CD4-positive, alpha-beta memory T cell (primary cell): ENCODE measurements at places on chromosomes 5 and 9. TPM values are rescaled to one million over a fixed set of nuclear protein-coding genes. Genes with fewer than 3 reads are reported as not detected.

DNA sequence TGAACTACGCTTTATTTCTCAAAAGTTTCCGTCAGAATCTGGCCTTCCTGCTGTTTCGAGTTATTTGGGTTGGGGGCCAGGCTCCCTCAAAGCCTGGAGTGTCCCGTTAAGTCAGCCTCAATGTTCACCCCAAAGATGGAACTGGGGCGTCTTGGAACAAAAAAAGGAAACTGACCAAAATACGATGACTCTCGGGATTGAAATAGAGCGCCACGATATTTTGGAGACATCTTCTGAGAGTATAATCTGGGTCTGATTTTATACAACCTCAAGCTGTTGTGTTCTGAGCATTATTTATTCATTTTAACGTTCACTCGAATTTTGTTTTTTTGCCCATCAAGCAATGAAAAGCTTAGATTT is 28.1 kb downstream of the TLX3 start:
- H3K4me3 ChIP-seq: no peak overlapping the region
- no peak for DNase-seq
- peaks cover 3% of the 10 kb centered on the region for H3K27me3 ChIP-seq
- peaks cover 6% of the 10 kb centered on the region for H3K4me1 ChIP-seq
- no peak overlapping the region for H3K27ac ChIP-seq

DNA sequence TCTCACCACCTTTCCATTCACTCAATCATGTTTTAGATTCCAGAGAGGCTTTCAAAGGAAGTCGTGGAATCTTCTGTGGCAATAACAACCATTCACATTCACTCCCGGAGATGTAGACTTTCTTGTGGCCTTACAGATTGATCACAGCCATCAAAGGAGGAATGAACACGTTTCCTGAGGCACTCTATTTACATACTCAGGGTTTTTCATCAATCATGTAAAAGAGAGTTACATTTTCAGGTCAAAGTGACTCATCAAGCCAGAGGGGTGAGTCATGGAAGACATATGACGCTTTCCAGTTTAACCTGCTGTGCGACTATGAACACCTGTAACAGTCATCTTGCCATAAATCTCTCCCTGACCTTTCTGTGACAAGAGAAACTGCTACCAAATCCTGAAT is 39.3 kb upstream of the RAD23B start:
- no peaks in the 10 kb centered on the region for H3K36me3 ChIP-seq
- DNase-seq: no peak
- no peaks in the 10 kb centered on the region for H3K27me3 ChIP-seq
- H3K4me3 ChIP-seq: no peak overlapping the region
- H3K4me1 ChIP-seq: peaks cover 9% of the 10 kb centered on the region

GRCh38 chr5:63029891-63030290 is 451.3 kb downstream of the LRRC70 start:
- H3K4me1 ChIP-seq: no peaks in the 10 kb centered on the region
- no peak for DNase-seq
- H3K27ac ChIP-seq: no peak overlapping the region
- H3K36me3 ChIP-seq: no peaks in the 10 kb centered on the region
- no peak overlapping the region for H3K4me3 ChIP-seq
- no peaks in the 10 kb centered on the region for H3K27me3 ChIP-seq

- no peaks in the 10 kb centered on the region for H3K4me1 ChIP-seq
- DNase-seq: no peak
- no peak overlapping the region for H3K27ac ChIP-seq
- no peaks in the 10 kb centered on the region for H3K27me3 ChIP-seq
Measured at GRCh38 chr5:133203317-133204305, 151.8 kb downstream of the HSPA4 start.

DNA sequence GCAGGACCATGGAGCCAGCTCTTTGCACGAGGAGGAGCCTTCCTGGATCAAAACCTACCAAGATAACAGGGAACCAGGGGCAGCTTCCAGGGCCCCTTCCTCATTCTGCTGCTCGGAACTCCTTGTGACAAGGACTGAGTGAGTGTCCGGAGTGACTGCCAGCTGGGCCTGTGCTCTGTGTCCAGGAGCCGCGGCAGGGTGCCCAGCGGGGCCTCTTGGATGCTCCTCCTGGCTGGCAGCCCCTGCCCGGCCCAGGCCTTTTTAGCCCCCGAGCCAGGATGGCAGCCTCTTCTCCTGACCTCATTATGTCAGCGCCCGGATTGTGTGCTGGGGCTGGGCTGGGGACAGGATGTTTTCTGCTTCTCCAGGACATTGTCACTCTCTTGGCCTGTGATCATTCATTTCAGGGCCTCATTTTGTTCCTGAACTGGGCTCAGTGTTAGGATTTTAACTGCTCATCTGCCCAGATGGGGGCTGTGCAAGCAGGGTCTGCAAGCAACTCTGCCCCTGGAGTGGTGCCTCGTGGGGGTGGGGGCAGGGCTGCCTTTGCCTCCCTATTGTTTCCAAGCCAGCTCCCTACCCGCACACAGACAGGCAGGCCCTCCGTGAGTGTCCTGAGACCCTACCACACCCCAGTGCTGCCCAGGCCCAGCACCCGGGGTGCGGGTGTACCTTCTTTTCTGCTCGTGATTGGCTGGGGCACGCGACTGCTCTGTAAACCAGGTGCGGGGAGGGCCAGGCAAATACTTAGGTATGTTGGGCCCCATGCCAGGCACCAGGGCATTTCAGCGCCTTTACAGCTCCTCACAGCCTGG is 161.6 kb downstream of the COL23A1 start:
- no peak overlapping the region for H3K27ac ChIP-seq
- no peak for DNase-seq
- H3K4me3 ChIP-seq: no peak overlapping the region
- H3K4me1 ChIP-seq: no peaks in the 10 kb centered on the region
- H3K27me3 ChIP-seq: no peaks in the 10 kb centered on the region

- H3K27ac ChIP-seq: no peak overlapping the region
- no peak overlapping the region for H3K4me3 ChIP-seq
- no peaks in the 10 kb centered on the region for H3K36me3 ChIP-seq
Measured at GRCh38 chr5:37776826-37777225, 63.0 kb downstream of the GDNF start.

DNA sequence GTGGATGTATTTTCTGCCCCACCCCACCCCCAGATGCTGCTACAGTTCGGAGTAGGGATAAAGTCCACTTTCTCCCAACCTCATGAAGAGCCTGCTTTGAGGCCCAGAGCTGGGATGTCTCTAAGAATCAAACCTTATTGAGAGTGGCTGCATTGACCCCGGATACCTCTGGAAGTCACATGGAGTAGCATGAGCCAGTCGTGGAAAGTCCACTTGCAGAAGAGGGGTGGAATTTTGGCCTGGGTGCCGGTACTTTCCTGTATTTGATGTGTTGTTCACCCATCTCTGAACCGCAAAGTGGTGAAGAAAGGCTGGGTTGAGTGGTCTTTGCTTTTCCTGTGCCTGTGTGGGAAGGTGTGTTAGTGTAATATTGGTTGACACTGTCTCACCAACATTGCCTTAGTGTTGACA is 3.7 kb downstream of the OTULIN start:
- DNase-seq: no peak
- no peaks in the 10 kb centered on the region for H3K36me3 ChIP-seq
- peaks cover 87% of the 10 kb centered on the region for H3K4me1 ChIP-seq

- no peaks in the 10 kb centered on the region for H3K27me3 ChIP-seq
- H3K27ac ChIP-seq: no peak overlapping the region
- no peaks in the 10 kb centered on the region for H3K36me3 ChIP-seq
- H3K4me1 ChIP-seq: no peaks in the 10 kb centered on the region
- H3K4me3 ChIP-seq: no peak overlapping the region
Measured at GRCh38 chr9:32264170-32264864, 120.1 kb upstream of the ACO1 start.

DNA sequence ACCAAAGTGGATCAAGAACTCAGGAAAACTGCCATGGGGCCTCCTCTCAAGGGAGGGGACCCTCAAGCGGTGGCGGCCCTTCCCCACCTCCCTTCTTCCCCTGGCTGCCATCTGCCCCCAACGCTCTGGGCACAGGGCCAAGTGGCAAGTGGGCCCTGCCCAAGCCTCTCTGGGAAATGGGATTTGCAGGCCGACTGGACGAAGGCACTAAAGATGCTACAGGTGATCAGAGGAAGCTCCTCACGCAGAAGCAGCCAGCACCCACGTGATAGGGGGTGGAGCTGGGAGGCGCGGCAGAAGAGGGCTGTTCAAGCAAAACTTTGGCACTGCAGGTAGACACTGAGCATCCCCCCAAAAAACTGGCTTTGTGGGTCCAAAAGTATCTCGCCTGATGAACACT is 52.7 kb upstream of the UBTD2 start:
- H3K4me3 ChIP-seq: no peak overlapping the region
- H3K4me1 ChIP-seq: no peaks in the 10 kb centered on the region
- H3K27me3 ChIP-seq: no peaks in the 10 kb centered on the region

DNA sequence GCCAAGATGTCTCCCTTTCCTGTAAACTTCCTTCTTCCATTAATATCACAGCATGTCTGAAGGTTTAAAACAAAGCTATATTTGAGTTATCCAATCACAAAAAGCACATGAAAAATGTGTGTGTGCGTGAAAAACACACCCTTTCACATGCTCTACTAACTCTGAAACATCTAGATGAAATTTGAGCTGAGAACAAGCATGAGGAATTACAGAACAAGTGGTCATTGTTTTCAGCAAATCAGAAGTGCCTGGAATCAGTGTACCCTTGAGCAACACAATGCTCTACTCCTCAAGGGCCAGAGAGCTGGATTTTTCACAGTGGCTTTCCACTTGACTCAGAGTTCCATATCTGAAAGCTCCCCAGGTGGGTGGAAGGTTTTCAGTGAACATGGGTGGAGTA is 255.9 kb downstream of the PSAT1 start:
- no peak overlapping the region for H3K4me3 ChIP-seq
- no peak for DNase-seq
- H3K27ac ChIP-seq: no peak overlapping the region
- no peaks in the 10 kb centered on the region for H3K36me3 ChIP-seq
- H3K4me1 ChIP-seq: no peaks in the 10 kb centered on the region
- no peaks in the 10 kb centered on the region for H3K27me3 ChIP-seq

GRCh38 chr5:38117784-38118479 is 140.4 kb upstream of the EGFLAM start:
- no peaks in the 10 kb centered on the region for H3K36me3 ChIP-seq
- no peaks in the 10 kb centered on the region for H3K4me1 ChIP-seq
- no peak for DNase-seq
- H3K27me3 ChIP-seq: no peaks in the 10 kb centered on the region
- H3K27ac ChIP-seq: no peak overlapping the region

DNA sequence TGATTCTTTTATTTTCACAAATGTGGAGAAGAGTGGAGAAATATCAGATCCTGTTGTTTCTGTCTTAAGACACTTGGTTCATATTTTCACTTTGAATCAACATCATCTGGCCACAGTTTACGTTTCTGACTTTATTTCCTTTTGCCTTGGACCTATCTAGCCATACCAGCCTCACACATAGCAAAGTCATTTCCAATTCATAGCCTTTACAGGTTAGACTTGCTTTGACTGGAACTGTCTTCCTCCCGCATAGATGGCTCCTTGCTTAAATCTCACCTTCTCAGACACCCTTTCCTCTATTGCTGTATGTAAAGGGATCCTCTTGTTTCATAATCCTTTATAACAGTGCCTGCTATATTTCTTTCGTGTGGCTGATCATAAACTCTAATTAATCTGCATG is 297.8 kb downstream of the SH3GL2 start:
- H3K27ac ChIP-seq: no peak overlapping the region
- no peaks in the 10 kb centered on the region for H3K27me3 ChIP-seq
- H3K36me3 ChIP-seq: no peaks in the 10 kb centered on the region
- H3K4me1 ChIP-seq: no peaks in the 10 kb centered on the region
- DNase-seq: no peak
- H3K4me3 ChIP-seq: no peak overlapping the region

DNA sequence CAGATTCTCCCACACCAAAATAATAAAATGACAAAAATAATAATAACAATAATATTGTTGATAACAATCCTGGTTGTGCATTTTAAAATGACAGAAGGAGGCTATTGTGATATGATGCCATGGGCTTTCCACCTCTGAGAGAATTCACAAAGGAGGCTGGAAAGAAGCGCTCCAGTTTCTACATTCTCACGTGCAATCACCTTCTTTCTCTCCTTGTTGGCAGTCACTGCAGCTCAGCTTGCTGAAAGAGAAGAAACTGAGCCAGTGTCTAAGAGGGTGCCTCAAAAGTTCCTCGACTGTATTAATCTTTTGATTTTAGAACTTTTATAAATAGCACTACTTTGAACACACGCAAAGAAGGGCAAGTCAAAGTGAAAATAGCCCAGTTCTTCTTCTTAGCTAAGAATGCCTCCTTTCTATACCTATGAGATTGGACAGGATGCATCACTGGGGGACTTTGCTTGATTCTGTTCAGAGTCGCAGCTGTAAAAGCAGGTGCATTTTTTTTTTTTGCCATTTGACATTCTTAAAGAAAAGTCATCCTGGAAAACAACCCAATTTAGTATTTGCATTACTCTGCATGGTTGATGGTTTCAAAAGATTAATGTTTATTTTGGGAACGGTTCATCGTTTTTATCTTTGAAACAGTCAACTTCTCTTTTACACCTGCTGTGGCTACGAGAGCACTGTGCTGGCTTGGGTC is 12.4 kb upstream of the SUB1 start:
- H3K27me3 ChIP-seq: no peaks in the 10 kb centered on the region
- DNase-seq: no peak
- no peak overlapping the region for H3K27ac ChIP-seq
- no peak overlapping the region for H3K4me3 ChIP-seq
- H3K4me1 ChIP-seq: no peaks in the 10 kb centered on the region
- H3K36me3 ChIP-seq: no peaks in the 10 kb centered on the region

DNA sequence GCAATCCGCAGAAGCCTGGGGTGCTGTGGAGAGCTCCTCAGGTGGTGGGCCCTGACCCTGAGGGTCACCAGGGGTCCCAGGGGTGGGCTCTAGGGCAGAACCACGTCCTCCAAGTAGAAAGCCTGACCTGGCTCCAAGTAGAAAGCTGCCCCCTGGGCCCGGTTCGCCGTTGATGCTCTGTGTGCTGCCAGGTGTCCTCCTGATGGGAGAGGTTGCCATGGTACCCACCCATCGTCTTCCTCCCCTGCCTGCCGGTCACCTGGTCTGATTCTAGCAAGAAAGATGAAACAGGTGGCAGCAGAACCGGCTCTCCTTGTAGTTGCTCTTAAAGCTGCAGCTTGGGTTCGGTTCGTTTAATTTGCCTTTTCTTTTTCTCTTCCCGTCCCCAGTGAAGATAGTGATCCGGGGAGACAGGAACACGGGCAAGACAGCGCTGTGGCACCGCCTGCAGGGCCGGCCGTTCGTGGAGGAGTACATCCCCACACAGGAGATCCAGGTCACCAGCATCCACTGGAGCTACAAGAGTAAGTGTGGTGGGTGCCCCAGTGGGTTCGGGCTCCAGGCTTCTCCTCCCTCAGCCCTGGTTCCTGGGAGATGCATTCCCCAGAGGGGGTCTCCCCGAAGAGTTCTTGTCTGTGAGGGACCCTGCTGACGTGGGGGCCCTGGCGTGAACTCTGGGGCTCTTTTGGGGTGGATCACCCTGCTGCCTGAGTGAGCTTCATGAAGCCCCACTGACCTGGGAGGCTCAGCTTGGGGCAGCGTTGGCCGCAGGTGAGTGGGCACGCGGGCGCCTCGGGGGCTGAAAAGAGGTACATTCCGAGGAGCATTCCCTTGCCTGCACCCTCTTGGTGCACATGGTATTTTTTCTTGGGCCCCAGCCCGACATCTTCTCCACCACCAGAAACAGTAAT is 15.6 kb downstream of the RABL6 start:
- no peak overlapping the region for H3K27ac ChIP-seq
- H3K36me3 ChIP-seq: no peaks in the 10 kb centered on the region
- H3K4me1 ChIP-seq: no peaks in the 10 kb centered on the region

The OSMR gene
- not detected for total RNA-seq

The FAM200C gene
- 0.84 TPM for total RNA-seq

The SUSD3 gene
- total RNA-seq: 58.3 TPM

The PCDHA9 gene
- total RNA-seq: not detected

The NIM1K gene
- 0.26 TPM for total RNA-seq

The PTGES gene
- total RNA-seq: not detected
